ENCODE measurements at places on chromosomes 6 and 20.

- DNase-seq, result no peak
Measured at GRCh38 chr6:116439522-116440051, 21.6 kb upstream of the CALHM6 start.

DNA sequence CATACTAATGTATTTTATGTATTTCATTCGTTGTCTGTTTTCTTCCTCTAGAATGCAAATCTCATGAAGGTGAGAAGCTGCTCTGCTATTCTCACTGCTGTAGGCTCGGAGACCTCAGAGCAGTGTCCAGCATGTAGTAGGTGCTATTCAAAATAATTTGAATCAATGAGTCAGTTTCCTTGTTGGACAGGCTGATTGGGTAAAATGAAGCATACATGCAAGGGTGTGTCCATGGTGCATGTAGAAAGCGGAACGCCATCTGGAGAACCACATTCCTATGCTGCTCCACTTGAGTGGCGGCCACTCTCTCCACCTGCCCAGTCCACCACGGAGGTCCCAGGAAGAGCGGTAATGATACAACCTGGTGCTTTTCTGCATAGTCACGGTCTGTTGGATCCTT lies 412.1 kb downstream of the QKI start:
- no peak for DNase-seq

DNA sequence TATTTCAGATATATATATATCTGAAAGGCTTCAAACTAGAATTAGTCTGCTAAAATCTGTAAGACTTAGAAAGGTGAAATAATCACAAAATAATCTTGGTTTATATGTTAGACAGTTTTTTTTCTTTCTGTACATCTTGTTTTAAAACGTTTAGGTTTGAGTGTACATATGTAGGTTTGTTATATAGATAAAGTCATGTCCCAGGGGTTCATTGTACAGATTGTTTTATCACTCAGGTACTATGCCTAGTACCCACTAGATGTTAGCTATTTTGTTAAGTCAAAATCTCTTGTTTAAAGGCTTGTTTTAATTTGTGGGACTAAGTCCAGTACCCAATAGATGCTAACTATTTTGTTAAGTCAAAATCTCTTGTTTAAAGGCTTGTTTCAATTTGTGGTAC lies 1339.0 kb upstream of the CITED2 start:
- no peak for DNase-seq

GRCh38 chr6:142568857-142569597 lies 267.2 kb downstream of the ADGRG6 start:
- no peak for DNase-seq

DNA sequence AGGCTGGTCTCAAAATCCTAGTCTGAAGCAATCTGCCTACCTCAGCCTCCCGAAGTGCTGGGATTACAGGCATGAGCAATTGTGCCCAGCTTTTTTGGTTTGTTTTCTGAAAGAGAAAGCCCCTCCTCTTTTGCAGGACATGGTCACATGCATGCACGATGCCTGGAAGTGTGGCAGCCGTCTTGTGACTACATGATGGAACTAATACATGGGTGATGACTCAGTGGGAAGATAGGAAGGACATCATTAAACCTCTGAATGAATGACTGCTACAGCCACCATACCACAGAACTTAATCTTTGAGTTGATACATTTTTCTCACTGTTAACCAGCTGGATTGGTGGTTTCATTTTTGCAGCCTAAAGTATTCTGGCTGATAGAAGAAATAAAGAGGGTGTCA lies 13.4 kb upstream of the CTNNBL1 start:
- no peak for DNase-seq

GRCh38 chr6:109454496-109455436 lies 806 bp downstream of the MICAL1 start:
- DNase-seq, result no peak

- DNase-seq, result no peak
Measured at GRCh38 chr6:44430326-44430725, 42.8 kb downstream of the CDC5L start.

DNA sequence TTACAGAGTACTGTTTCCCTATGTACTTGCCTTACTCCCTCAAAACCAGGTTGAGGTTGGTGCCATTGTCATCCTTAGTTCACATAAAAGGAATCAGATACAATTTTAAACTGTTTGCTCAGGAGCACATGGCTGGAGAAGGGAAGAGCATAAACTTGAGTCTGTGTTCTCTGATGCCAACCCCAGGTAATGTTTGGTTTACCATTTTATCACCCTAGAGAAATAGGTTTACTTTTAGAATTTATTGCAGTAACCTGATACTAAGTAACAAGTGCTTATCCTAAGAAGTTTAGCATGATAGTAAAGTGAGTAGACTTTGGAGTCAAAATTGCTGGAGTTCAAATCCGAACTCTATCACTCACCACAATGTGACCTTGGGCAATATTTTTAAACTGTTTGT lies 86.3 kb downstream of the RFPL4B start:
- DNase-seq, result no peak

GRCh38 chr6:147660334-147661311 lies 152.1 kb downstream of the SAMD5 start:
- DNase-seq, result no peak

GRCh38 chr6:107763946-107764345 lies 60.2 kb downstream of the SCML4 start:
- no peak for DNase-seq

GRCh38 chr6:37239950-37240713 lies 17.4 kb upstream of the TBC1D22B start:
- peak; percentile 69 for DNase-seq

GRCh38 chr6:48826901-48827701 lies 636.0 kb downstream of the MMUT start:
- DNase-seq, result no peak

- no peak for DNase-seq
Measured at GRCh38 chr6:42698217-42698616, 24.2 kb downstream of the PRPH2 start.

GRCh38 chr6:37622646-37623071 lies 75.0 kb downstream of the MDGA1 start:
- DNase-seq, result no peak

GRCh38 chr6:139588734-139589593 lies 214.5 kb upstream of the CITED2 start:
- peak; percentile 42 for DNase-seq

GRCh38 chr20:990293-990959 lies 11.7 kb downstream of the RSPO4 start:
- no peak for DNase-seq

DNA sequence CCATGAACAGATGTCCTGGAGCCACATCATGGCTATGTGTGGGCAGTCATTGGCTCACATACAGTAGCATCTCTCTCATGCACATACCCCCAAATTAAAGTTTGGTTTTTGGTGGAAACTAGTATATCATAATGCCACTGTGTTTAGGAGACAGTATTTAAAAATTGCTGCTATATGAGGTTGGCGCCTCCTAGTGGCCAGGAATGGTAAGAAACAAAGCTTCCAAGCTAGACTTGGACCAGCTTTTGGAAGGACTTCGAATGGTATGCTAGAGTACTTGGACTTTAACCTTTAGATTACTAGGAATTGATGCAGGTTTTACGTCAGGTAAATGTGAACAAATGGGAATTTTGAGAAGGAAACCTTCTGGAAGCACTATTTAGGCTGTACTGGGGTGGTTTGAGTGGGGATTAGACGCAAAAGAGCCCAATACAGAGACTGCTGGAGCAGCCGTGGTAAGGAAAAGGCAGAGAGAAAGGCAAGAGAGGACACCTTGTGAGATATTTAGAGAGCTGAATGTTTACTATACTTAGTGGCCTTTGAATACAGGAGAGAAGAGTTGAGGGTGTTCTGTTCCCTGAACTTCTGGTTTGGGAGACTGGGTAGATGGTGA lies 23.8 kb downstream of the PRSS35 start:
- peak; percentile 31 for DNase-seq

GRCh38 chr6:10838794-10839333 lies 525 bp upstream of the MAK start:
- DNase-seq, result no peak

DNA sequence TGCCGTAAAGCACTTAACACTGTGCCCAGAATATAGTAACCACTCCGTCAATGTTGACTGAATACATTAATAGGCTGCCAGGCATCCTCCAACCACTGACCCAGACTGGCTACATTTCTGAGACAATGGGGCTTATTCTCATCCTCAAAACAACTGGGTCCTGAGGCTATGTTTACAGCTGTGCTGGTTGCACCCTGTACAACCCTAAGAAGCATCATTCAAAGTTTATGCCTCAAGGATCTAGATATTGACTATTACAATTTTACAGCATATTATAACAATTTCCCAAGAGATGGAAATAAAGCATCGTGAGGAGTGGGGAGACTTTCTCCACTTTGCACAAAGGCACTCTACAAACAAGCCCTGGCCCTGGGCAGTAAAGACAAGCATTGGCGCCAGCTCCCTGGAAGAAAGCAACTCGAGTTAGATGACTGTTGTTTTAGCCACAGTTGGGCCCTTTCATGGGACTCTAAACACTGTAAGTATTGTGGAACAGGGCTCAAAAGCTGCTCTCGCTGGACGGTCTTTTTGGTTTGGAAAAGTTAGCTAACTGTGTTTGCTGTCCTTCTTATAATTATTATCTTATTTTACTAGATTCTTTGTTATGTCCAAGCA lies 30.2 kb downstream of the MYLIP start:
- DNase-seq, result no peak

GRCh38 chr6:20997143-20997769 lies 463.0 kb downstream of the CDKAL1 start:
- peak; percentile 35 for DNase-seq

DNA sequence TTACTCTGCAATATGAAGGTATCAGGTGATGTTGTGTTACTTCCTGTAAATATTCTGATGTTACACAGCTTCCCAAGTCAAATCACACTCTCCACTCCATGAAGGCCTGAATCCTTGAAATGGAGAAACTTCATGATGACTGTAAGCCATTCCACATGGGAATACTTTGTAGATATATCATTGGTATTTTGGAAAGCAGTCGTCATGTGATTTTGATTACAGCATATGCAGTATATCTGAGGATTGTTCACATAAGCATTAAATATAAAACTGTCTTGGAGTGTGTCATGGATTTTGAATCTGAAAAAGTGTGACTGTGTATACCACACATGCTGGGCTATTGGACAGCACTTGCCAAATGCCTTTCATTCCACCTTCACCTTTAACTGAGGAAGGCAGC lies 118.3 kb upstream of the EXOC2 start:
- no peak for DNase-seq

DNA sequence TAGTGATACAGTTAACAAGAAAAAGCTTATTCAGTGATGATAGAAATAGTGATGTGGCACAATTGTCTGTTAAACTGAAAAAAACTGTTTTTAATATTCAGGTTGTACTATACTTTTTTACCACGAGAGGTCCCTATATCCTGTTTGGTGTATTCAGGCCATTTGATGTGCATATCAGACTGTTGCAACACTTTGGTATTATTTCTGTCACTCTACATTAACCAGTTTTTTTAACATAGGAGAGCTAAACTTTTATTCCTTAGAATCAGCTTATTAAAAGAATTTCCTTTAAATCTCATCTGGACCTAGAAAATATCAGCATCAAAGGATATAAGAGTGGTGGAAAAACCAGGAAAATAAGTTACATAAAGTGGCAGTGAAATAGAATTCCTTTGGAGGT lies 36.8 kb downstream of the TSPYL4 start:
- DNase-seq, result peak; percentile 30

- DNase-seq, result no peak
Measured at GRCh38 chr20:63573647-63574131, 350 bp downstream of the HELZ2 start.

DNA sequence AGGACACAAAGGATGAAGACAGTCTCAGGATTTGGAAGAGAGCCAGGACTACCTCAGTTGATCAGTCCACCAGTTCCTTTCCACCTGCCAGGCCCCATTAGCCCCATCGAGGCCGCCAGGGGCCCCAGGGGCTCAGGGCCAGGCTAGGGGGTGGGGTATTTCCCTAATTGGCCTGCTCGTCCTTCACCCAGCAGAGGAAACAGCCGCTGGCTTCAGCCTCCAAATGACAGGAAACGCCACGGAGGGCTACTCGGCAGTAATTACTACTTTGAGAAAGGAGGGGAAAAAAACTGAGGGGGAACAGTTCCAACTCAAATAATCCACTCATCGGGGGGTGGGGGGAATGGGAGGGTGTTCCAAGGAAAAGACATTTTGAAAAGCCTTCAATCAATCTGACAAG lies 42.7 kb downstream of the MAFB start:
- peak; percentile 40 for DNase-seq

DNA sequence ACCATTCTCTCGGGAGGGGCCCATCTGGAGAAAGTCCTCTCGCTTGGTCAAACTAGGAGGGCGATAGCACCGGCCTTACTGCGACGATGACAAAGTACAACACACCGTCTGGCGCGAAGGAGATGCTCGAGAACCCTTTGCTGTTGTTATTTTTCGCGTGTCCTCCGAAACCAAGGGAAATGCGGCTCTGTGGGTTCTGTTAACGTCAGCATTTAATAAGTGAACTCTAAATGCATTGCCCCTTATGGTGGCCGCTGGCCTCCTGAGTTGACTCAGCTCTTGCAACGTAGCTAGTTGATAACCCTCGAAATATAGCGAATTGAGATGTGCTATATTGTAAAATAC lies 577 bp upstream of the SCAND1 start:
- DNase-seq, result no peak

- no peak for DNase-seq
Measured at GRCh38 chr20:54218470-54218869, 10.6 kb downstream of the PFDN4 start.

- DNase-seq, result no peak
Measured at GRCh38 chr20:21618759-21619416, 86.6 kb upstream of the PAX1 start.

- no peak for DNase-seq
Measured at GRCh38 chr6:131173680-131174079, 38.4 kb downstream of the AKAP7 start.

DNA sequence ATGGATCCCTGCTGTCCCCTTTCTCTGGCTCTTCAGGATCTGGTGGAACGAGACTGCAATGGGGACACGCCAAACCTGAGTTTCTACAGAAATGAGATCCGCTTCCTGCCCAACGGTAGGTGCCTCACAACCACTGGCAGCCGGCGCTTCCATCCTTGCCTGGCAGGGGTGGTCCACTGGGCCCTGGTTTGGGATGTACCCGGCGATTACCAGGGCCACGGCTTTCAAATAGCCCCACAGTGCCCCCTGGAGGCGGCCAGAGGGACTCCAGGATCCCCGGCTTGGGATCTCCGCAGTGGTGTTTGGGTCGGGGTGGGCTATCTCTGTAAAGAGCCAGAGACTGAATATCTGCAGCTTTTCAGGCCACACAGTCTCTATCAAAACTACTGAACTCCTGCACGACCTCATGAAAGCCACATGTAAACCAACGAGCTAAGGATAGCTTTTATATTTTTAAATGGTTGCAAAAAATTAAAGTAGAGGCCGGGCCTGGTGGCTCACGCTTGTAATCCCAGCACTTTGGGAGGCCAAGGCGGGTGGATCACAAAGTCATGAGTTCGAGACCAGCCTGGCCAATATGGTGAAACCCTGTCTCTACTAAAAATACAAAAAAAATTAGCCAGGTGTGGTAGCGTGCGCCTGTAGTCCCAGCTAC lies 3.7 kb downstream of the OGFR start:
- peak; percentile 58 for DNase-seq

- no peak for DNase-seq
Measured at GRCh38 chr6:16130932-16131387, 2.1 kb downstream of the MYLIP start.

- no peak for DNase-seq
Measured at GRCh38 chr6:138849791-138850190, 53.9 kb downstream of the ECT2L start.

- DNase-seq, result no peak
Measured at GRCh38 chr20:50554694-50555579, 44.8 kb downstream of the PTPN1 start.

- DNase-seq, result no peak
Measured at GRCh38 chr6:156884306-156884705, 107.1 kb downstream of the ARID1B start.
